Foreskin keratinocyte (primary cell): ENCODE measurements at places on chromosomes 2 and 18.

DNA sequence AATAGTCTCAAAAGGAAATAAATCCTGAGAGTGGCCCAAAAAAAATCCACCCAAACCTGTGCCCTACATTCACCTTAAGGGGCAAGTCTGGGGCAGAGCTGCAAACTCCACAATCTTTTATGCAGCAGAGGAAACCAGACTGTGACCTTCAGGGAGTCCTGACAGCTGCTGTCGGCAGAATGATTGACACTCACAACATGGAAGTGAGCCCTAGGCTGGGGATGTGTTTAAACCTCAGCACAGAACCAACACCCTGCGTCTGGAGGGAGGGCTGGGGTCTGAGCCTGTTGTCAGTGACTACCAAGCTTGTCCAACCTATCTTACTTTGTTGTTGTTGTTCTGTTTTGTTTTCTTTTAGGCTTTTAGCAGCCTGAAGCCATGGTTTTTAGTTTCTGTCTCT is 39.6 kb downstream of the CRACDL start:
- no peak for DNase-seq

- no peak for DNase-seq
These were observed 32.7 kb upstream of the ABCA12 start for GRCh38 chr2:215171151-215171550.

DNA sequence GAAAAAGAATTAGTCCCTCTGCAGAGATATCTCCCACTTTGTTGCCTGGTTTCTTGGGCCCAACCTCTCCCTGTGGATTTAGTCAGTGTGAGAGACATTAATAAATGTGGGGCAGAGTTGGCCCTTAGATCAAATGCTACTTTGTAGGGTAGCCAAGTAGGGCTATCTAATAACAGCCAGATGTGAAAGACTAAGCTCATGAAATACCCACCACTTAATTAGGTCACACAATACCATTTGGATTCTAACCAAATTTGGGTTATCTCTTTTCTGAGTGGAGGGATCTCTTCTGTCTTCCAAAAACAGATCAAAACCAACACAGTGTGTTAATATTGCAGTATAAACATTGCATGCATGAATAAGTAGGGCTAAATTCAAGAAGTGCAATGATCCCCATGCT is 626.8 kb upstream of the ZEB2 start:
- no peak for DNase-seq

DNA sequence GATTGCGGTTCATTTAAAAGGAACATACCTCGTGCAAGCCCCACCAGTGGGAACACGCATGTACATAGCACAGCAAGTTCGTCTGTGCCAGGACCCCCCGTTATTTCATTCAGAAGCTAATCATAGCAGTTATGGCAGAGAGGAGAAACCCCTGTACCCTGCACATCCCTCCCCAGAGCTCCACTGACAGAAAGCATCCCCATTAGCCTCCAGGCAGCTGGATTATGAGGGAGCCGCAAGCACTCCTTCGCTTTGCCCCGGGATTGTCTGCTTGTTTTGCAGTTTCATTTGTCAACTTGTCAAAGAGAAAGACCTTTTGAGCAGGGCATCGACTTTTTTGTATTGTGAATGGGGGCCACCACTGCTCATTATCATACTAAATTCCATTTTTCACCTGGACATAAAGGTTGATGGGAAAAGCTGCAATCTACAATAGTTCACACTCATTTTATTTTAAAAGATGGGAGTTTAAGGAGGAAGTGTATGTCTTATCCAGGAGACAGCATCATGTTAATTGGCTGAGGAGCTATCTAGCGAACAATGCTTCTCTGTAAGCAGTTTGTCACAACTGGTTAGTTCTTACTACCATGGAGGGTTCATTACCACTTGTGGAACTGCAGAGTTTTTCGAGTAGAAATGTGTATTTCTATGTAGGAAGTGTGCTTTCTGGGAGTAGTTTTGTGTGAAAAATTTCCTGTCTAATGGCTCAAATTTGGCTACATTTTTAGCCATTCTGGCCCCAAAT is 255.3 kb downstream of the THSD7B start:
- DNase-seq, result no peak

GRCh38 chr2:142975239-142975638 is 97.8 kb downstream of the KYNU start:
- DNase-seq, result peak; percentile 18

GRCh38 chr2:69428981-69429380 is 8.3 kb downstream of the NFU1 start:
- no peak for DNase-seq

GRCh38 chr2:239202836-239203235 is 198.0 kb downstream of the HDAC4 start:
- DNase-seq, result peak; percentile 5

- DNase-seq, result no peak
These were observed 43.5 kb upstream of the ZNF397 start for GRCh38 chr18:35197296-35197695.

GRCh38 chr2:14363137-14363536 is 269.4 kb upstream of the LRATD1 start:
- DNase-seq, result no peak

DNA sequence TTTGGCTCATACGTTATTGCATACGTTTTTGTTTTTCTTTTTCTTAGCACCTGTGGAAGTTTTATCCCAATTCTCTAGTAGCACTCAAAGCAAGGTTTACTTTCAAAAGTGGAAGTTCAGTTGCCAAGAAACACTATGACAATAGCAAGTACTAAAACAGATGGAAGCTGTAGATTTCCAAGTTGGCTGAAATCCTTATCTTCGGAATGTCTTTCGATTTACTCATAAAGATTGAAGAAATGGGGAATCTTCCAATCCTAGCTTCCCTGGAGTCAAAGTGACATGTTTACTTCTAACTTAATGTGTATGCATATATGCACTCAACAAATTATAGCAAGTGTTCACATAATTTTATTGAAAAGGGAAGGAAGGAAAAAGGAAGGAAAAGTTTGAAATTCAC is 307.4 kb downstream of the CTNNA2 start:
- no peak for DNase-seq

GRCh38 chr2:223109341-223109740 is 57.4 kb downstream of the KCNE4 start:
- DNase-seq, result no peak

DNA sequence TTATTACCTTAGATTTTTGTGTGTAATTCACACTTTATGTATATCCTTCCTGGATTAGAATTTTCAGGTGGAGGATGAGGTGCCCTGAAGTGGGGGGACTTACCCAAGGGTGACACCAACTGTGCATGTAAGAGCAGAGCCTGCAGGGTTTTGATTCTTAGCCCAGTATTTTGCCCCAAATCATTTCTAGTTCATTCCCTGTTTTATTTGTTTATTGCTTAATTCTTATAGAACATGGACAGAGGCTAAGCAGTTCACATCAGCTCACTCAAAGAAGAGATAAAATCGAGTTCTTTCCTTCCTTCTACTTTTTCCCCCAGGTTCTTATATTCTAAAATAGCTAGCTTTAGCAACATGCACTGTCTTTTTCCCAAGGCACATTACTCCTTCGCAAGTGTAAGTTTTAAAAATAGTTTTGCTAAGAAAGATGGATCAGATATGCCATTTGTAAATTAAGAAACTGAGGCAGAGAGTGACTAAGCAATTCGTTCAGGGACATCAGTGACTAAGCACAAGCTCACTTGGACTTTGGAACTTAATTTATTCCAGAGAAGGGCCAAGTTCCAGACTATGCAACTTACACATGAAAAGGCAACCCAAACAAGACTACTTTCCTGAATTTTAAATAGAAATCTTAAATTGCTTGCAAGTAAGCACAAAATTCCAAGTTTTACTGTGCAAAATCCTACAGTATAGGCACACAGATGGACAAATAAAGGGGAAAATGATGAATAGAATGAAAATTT is 427.9 kb upstream of the POU3F3 start:
- no peak for DNase-seq

DNA sequence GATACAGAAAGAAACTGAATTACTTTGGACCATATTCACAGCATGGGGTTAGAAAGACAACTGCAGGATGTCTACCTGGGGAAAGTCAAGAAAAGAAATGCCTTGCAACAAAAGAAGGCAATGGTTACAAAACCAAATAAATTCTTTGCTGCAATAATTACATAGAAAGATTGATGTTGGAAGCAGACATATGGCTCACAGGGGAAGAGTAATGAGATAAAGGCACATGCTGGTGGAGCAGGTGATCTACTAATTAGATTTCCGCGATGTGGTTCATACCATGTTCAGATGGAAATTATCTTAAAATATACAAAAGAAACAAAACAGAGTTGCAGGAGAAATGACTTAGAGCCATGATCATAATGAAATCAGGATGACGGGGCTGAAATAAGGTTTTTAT is 718.8 kb upstream of the PKDCC start:
- no peak for DNase-seq

DNA sequence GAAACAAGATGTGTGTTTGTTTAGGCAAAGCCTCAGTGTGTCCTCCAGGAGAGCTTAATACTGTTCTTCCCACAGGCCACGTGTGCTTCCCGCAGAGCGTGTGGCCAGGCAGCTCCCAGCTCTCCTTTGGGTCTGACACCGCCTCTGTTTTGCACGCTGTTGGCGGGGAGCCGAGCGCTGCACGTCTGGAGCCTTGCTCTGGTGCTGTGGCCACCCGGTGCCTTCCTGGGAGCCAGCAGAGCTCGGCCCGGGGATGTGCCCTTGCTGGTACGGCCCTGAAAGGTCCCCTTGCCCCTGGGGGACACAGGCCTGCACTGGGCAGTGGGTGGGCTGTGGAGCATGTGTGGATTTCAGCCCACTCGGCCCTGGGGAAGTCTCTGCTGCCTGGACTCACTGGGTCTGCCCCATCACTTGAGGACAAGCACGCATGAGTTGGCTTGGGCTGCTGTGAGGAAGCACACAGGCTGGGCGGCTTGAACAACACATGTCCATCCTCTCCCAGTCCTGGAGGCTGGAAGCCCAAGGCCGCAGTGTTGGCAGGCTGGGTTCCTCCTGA is 160.7 kb upstream of the HDAC4 start:
- no peak for DNase-seq

DNA sequence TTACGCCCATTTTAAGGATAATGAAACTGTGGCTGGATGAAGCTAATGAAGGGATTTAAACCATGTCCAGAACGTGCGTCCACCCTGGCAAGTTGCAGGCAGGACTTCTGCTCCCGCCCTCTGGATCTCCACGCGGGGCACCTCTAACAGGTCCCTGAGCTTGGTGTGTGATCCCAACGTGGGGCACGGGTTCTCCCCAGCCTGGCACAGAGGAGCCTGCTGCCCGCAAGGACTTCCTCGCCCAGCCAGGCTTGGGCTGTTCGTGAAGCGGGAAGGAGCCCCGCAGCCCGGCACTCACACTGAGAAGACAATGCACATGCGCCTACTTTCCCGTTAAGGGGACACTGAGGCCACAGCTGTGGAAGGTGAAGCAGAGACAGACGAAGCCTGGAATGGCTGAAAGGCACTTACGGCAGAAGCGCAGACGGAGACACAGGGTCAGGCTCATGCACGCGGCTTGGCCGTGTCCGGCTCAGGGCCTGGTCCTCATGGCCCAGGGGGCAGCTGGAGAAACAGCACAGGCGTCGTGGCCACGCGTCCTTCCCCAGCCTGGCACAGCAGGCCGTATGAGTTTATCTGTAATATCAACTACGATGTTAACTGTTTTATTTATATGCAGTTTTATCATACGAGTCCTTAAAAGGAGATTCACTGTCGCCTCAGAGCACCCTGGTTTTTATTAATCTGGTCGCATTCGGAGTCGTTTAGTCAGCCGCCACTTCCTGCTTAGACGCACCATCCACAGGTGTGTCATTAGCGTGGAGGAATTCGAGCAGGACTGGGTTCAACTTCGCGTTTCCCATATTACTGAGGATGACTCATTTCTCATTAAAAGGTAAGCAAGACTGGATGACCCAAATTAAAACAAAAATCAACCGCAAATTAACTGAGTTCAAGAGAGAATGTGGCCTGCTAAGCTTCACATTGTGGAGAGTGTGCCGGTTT is 835.9 kb downstream of the GALR1 start:
- DNase-seq, result no peak

- peak; percentile 90 for DNase-seq
These were observed 69.5 kb downstream of the ANTXR1 start for GRCh38 chr2:69082430-69082997.

DNA sequence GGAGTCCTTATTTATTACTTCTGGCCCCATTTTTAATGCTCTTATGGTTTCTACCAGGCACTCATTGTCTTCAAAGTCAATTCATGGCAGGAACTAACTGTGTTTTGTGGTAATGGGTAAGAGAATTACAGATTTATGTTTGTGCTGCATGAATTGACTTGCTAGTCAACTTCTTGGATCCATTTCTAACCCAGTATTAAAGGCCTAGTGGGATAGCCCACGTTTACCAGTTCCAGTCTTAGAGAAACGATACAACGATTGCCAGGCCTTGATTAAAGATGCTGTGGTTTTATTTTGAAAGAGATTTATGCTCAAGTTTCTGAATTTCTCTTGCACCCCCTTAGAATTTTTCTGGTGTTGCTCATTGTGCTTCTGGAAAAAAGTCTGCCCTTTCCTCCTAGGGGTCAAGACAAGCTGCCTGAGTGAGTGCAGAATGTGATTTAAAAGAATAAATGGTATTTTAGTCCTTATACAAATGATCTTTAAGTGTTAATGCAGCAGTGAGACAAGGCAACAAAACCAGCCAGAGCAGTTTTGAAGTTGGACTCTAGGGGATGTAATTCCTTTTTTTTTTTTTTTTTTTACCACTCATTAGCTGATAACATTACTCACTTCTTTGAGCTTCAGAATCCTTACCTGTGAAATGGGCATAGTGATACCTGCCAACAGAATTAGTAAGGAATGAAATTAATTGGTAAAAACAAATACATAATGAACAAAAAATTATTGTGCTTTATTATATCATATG is 101.5 kb downstream of the ARHGAP15 start:
- no peak for DNase-seq

GRCh38 chr2:166881177-166881576 is 7.1 kb upstream of the XIRP2 start:
- no peak for DNase-seq

- DNase-seq, result no peak
These were observed 435.2 kb downstream of the ARHGAP15 start for GRCh38 chr2:143564419-143564818.

DNA sequence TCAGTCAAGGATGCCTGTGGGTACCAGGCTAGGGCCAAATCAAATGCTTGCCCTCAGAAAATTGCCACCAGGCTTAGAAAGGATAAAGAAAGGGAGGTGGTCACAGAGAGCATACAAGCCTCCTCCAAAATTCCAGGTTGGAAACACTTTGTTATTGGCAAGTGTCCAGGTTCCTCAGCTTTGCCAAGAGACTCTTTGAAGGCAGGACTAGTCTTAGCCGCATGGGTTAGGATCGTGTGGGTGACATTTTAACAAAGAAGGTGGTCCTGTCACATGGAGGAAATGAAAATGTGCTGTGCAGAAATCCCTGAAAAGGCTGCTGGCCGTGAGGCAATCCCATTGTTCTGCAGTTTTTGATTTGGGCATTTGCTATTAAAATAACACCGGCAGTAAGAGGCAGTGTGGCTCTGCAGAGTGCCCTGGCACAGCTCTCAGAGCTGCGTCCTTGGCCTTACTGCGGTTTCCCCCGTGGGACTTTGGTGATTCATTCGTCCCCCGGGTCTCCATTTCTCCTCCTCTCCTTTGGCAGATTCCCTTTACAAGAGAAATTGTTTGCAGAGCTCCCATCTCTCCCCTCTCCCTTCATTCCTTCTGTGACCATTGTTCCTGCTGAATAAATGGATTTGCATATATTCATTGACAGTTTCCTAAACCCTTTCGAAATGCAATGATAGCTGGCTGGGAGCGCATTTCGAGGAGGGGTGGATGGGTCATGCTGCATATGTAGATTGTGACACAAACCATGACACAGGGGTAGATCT is 187.3 kb downstream of the VAPA start:
- no peak for DNase-seq
